ENCODE measurements at places on chromosomes 7 and 10.
A peak's percentile ranks its signal among the peaks of the same experiment; 100 is the strongest.

- DNase-seq, result no peak
These were observed 434.9 kb downstream of the ADRA2A start for GRCh38 chr10:111511751-111512150.

GRCh38 chr7:26340476-26341018 is 48.9 kb downstream of the SNX10 start:
- peak; percentile 14 for DNase-seq

- no peak for DNase-seq
These were observed 96.0 kb upstream of the POT1 start for GRCh38 chr7:125025620-125026019.

GRCh38 chr10:82811621-82812020 is 936.6 kb downstream of the NRG3 start:
- DNase-seq, result no peak

GRCh38 chr7:157219154-157219553 is 80.4 kb downstream of the UBE3C start:
- no peak for DNase-seq

DNA sequence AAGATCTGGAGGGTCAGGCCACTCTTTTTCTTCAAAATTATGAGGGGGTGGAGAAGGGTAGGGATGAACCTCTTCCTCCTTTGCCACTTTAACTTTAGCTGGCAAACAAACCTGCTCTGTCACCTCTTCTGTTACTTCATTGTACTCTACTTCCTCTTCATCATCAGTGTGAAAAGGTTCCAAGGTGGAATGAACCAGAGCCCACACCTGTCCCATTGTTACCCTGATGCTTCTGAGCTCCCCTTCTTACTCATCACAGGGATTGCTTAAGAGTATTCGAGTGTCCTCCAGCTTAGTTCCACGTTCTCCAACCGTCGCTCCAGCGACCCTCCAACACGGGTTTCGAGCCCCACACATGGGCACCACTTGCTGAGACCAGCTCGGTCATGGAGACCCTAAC is 5.2 kb downstream of the MRPS24 start:
- DNase-seq, result no peak
